CD4-positive, alpha-beta T cell (primary cell): ENCODE measurements at places on chromosomes 11 and 22. TPM values are rescaled to one million over a fixed set of nuclear protein-coding genes. Genes with fewer than 3 reads are reported as not detected.

HDHD5 gene
- total RNA-seq = 11.6 TPM

SYT9 gene
- total RNA-seq = not detected

MRGPRX1 gene
- not detected for total RNA-seq

TRIM51 gene
- total RNA-seq = not detected

OR8A1 gene
- total RNA-seq = not detected

PHOX2A gene
- not detected for total RNA-seq

SCGB1A1 gene
- total RNA-seq = not detected

SCARF2 gene
- total RNA-seq = 2.5 TPM

OR10A6 gene
- not detected for total RNA-seq

DNA sequence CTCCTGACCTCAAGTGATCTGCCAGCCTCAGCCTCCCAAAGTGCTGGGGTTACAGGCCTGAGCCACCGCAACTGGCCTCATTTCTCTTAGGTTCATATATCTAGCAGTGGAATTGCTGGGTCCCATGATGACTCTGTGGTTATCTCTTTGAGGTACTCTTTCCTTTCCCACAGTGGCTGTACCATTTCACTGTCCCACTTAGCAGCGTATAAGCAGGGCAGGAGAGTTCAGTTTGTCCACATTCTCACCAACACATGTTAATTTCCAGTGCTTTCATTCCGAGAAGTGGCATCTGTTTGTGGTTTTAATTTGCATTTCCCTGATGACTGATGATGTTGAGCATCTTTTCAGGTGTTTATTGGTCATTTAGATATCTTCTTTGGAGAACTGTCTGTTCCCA, 16.4 kb downstream of the PRR5 start:
- no peak overlapping the region for H3K27ac ChIP-seq
- peaks cover 21% of the 10 kb centered on the region for H3K4me1 ChIP-seq
- peaks cover 25% of the 10 kb centered on the region for H3K36me3 ChIP-seq
- no peaks in the 10 kb centered on the region for H3K27me3 ChIP-seq

GRCh38 chr11:102853956-102854355, 10.5 kb upstream of the MMP3 start:
- no peak for DNase-seq
- H3K4me1 ChIP-seq = no peaks in the 10 kb centered on the region
- H3K36me3 ChIP-seq = no peaks in the 10 kb centered on the region
- H3K27ac ChIP-seq = no peak overlapping the region
- no peak overlapping the region for H3K4me3 ChIP-seq

DNA sequence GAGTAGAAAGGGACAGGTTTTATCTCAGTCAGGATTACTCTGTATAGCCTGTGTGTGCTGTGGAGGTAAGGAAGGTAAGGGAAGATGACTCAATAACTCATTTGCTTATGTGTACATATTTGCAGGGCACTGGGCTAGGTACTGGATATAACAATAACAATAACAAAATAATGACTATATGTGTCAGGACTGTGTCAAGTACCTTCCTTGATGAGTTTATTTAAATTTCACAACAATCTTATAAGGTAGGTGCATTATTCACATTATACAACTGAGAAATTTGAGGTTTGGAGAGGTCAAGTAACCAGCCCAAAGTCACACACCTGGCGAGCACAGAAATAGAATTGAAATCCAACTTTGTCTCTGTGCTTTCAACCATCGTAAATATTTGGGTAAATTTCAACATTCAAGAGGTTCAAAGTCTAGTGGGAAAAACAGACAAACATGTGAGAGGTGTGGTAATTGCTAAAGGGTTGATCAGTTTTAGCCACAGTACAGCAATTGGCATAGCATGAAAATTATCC, 131.8 kb downstream of the APIP start:
- peaks cover 6% of the 10 kb centered on the region for H3K27me3 ChIP-seq
- no peaks in the 10 kb centered on the region for H3K36me3 ChIP-seq
- H3K27ac ChIP-seq = no peak overlapping the region
- no peak overlapping the region for H3K4me3 ChIP-seq

DNA sequence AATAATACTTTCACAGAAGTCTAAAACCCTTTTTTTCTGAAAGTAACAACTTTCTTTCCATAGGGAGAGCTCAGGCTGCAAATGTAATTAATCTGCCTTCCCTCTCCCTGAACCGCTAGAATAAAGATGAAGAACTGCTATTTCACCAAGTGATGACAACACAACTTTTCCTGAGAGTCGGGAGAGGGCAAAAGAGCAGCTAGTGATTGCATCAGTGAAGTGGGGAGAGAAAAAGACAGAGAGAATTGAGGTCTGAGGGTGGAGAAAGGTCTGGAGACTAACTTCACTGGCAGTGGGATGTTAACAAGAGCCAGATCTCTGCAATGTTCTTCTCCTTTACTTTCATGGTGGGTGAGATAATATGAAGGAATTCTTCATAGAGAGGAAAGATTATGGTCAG, 10.9 kb upstream of the MPEG1 start:
- no peak overlapping the region for H3K4me3 ChIP-seq
- no peaks in the 10 kb centered on the region for H3K27me3 ChIP-seq
- no peaks in the 10 kb centered on the region for H3K4me1 ChIP-seq
- no peak for DNase-seq
- no peaks in the 10 kb centered on the region for H3K36me3 ChIP-seq

- H3K27ac ChIP-seq = no peak overlapping the region
- no peak overlapping the region for H3K4me3 ChIP-seq
- no peaks in the 10 kb centered on the region for H3K27me3 ChIP-seq
- DNase-seq = no peak
Measured at GRCh38 chr22:48665311-48665995, 1162.2 kb downstream of the BRD1 start.

GRCh38 chr22:48719978-48720661, 1107.6 kb downstream of the BRD1 start:
- no peak for DNase-seq
- H3K27ac ChIP-seq = no peak overlapping the region
- no peaks in the 10 kb centered on the region for H3K4me1 ChIP-seq
- no peak overlapping the region for H3K4me3 ChIP-seq
- no peaks in the 10 kb centered on the region for H3K36me3 ChIP-seq
- no peaks in the 10 kb centered on the region for H3K27me3 ChIP-seq

GRCh38 chr11:32312206-32312817, 123.0 kb downstream of the WT1 start:
- no peak overlapping the region for H3K4me3 ChIP-seq
- DNase-seq = no peak
- no peaks in the 10 kb centered on the region for H3K4me1 ChIP-seq
- H3K27ac ChIP-seq = no peak overlapping the region
- peaks cover 2% of the 10 kb centered on the region for H3K27me3 ChIP-seq

DNA sequence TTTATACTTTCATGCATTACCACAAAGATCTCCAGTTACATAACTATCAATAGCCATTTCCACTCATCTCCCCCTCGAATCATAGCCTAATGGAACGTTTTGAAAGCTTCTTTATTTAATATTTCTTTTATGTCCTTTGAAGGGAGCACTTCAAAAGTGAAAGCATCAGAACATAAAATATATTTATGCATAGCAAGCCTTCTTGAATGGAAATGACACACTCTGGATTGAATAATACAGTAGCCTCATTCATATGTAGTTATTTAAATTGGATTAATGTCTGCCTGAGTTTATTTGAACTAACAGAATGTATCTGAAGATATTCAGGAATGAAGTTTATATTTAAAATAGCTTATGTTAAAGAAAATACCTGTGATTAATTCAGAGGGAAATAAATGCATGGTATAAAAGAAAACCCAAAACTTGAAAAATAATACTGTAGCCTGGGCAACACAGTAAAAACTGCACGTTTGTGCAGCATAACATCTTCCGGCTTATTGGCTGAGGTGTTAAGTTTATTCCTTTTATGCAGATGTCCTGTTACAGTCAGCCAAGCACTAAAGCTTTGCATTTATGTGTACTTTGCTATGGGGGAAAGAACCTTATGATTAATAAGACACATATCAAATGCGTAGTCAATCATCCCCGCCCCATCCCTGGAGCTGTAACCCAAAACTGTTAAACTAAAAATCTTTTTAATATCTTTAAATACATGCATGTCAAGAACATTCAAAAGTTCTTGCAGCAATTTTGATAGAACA, 22.0 kb downstream of the OOSP3 start:
- no peak overlapping the region for H3K27ac ChIP-seq
- H3K4me3 ChIP-seq = no peak overlapping the region
- no peaks in the 10 kb centered on the region for H3K36me3 ChIP-seq
- H3K27me3 ChIP-seq = no peaks in the 10 kb centered on the region

DNA sequence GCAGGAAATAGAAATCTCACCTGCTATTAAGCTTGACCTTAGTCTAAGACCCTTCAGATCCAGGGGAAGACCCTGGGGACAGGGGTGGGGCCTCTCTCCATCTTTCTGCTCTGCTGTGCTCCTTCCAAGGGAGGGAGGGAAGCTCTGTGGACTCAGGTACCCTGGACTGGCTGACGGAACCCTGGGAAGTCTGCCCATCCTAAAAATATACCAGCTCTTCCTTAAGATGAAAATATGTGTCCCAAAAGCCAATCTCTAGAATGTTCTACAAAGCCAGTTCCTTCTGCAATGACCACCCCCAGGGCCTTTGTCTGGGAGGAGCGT, 73.7 kb downstream of the RTL6 start:
- no peaks in the 10 kb centered on the region for H3K36me3 ChIP-seq
- H3K4me3 ChIP-seq = no peak overlapping the region
- DNase-seq = no peak
- H3K4me1 ChIP-seq = no peaks in the 10 kb centered on the region
- H3K27me3 ChIP-seq = no peaks in the 10 kb centered on the region

DNA sequence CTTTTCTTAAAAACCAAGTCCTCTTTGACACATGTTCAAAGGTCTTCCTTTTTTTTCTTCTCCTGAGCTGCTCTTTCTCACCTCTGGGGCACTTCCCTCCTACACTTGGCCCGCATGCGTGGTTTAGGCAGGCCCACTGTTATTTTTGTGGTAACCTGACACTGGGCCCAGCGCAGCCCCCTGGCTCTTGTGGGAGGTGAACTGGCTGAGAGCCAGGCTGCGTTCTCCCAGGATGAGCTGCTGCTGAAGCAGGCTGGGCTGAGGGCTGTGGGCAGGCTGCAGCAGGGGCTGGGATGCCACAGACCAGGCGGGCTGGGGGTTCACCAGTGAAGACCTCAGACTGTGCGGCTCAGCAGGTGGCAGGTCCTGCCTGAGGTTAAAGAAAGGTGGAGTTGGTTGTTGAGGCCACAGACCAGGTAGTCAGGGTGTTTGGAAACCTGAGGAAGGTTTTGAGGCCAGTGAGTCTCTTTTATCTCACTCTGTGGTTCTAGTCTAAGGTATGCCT, 72.4 kb downstream of the TEAD1 start:
- H3K4me3 ChIP-seq = no peak overlapping the region
- no peaks in the 10 kb centered on the region for H3K27me3 ChIP-seq
- no peaks in the 10 kb centered on the region for H3K4me1 ChIP-seq
- no peak overlapping the region for H3K27ac ChIP-seq
- no peak for DNase-seq
- H3K36me3 ChIP-seq = no peaks in the 10 kb centered on the region

- no peak overlapping the region for H3K4me3 ChIP-seq
- DNase-seq = no peak
- no peaks in the 10 kb centered on the region for H3K36me3 ChIP-seq
- no peaks in the 10 kb centered on the region for H3K27me3 ChIP-seq
Measured at GRCh38 chr11:108115500-108116140, 5.7 kb upstream of the ACAT1 start.

- no peak overlapping the region for H3K4me3 ChIP-seq
- peaks cover 46% of the 10 kb centered on the region for H3K4me1 ChIP-seq
- no peak overlapping the region for H3K27ac ChIP-seq
- DNase-seq = peak; percentile 86
- no peaks in the 10 kb centered on the region for H3K36me3 ChIP-seq
- peaks cover 9% of the 10 kb centered on the region for H3K27me3 ChIP-seq
Measured at GRCh38 chr22:50267591-50268390, 2.4 kb downstream of the MAPK11 start.

- H3K4me1 ChIP-seq = no peaks in the 10 kb centered on the region
- no peak for DNase-seq
- no peaks in the 10 kb centered on the region for H3K27me3 ChIP-seq
- no peak overlapping the region for H3K27ac ChIP-seq
- no peaks in the 10 kb centered on the region for H3K36me3 ChIP-seq
Measured at GRCh38 chr11:26976389-26976788, 17.5 kb upstream of the FIBIN start.

- H3K4me1 ChIP-seq = peaks cover 28% of the 10 kb centered on the region
- no peak for DNase-seq
- peaks cover 13% of the 10 kb centered on the region for H3K36me3 ChIP-seq
Measured at GRCh38 chr11:8962841-8963240, 1.4 kb downstream of the TMEM9B start.

GRCh38 chr11:6845383-6845782, at the start of gene OR10A5:
Gene OR10A5, plus strand, starts transcription at chr11:6845683. Its CDS starts 0 bp downstream, at chr11:6845683.
- DNase-seq = no peak
- H3K27me3 ChIP-seq = peaks cover 3% of the 10 kb centered on the region
- no peaks in the 10 kb centered on the region for H3K36me3 ChIP-seq
- H3K4me3 ChIP-seq = no peak within 1 kb of the TSS
- no peak within 1 kb of the TSS for H3K27ac ChIP-seq
- no peaks in the 10 kb centered on the region for H3K4me1 ChIP-seq

DNA sequence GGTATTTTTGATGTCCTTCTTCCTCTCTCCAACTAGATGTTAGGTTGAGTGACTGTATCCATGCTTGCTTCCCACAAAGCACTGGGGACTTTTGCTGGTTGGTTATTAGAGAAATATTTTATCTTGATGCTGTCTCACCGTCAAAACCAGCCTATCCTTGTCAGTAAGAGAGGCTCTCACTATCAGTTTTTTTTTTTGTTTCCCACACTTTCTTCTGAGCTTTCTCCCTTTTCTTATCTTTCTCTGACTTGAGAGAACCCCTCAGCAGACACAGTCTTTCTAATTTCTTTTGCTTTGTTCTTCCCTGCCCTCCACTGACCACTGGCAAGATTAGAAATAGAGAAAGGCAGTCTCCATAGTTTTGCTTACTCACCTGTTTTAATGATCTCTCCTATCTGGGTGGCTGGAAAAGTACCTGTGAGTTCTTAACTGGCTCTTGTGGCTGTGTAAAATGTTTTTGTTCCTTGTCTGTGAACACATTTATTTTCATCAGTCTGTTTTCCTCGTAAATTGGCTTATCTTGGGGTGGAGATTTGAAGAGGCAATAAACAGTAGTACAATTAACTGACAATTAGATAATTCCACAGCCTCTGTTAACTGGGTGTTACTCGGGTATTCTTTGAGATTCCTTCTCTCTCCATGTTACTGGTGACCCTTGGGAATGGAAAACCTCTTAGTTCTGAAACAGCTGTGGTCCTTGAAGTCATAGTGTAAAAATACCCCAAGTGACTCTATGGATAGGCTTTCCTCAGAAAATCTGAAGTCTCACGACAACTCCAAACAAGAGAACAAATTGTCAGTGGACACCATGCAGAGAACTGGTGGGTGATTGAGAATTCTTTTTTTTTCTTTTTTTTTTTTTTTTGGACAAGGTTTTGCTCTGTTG, at the start of gene NXPE1:
TSS of gene NXPE1 (minus strand) at position 457 of the 886 bp plus-strand sequence. CDS start 8,680 bp downstream, outside the sequence.
- H3K27me3 ChIP-seq = no peaks in the 10 kb centered on the region
- no peak within 1 kb of the TSS for H3K4me3 ChIP-seq
- no peak for DNase-seq
- H3K36me3 ChIP-seq = no peaks in the 10 kb centered on the region
